ENCODE measurements at places on chromosomes 7 and 10.

GRCh38 chr7:2003931-2004812 lies 228.6 kb downstream of the MAD1L1 start:
- DNase-seq: peak; percentile 48

DNA sequence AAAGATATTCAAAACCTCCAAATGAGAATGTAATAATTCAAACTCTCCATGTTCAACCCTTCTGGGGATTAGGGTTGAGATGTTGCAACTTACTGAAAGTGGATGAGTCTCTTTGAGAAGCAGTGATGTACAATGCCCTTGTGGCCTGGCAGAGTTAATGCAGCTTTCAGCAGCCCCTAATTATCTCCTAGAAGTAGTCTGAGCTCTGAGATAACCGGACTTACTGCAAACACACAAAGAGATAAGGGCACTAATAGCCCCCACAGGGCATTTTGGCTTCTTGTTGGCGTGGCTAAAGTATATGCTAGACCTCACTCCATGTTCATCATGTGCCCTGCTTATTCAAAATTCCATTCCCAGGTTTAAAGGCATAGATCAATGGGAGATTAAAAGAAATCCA lies 404.7 kb downstream of the NEBL start:
- no peak for DNase-seq

DNA sequence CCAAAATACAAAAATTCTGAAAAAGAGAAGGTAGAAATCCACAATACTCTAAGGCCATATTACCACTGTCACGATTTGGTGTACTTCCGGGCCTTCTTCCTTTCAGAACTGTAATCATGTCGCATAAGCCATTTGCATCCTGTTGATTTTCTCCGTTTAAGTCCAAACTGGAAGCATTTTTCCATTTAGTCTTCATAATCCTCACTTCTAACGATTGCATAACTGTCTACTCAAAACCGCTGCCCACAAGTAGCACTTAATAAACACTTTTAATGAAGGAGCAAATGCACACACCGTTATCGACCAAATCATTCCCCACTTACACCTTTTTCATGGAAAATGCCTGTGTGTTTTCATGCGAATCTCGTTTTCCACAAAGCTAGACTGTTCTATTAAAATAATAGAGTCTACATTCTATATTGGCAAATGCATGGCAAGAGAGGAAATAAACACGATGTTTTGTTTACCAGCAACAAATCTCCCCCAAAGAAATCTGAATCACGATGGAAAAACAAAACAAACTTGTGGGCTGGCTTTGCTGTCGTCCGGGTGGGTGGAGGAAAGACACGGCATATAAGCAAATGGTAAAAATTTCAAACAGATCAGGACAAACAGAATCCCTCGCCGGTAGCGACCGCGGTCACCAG lies 1.0 kb downstream of the ATE1 start:
- DNase-seq: no peak

DNA sequence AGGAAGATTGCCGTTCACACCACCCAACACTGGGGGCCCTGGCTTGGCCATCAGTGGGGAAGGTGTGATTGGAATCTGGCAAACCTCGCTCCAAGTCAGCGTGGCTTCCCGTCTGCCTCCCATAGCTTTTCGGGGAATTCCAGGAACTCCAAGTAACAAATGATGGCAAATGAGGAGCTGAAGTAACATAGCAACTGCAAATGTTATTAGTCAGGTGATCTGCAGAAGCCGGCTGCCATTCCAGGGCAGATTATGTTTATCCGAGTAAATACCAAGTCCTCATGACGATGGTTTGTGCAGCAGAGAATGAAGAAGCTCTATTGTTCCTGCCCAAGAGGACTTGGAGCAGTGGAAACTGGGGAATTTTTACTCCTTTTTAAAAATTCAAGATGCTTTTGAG lies 270.5 kb upstream of the PODXL start:
- DNase-seq: no peak

GRCh38 chr7:73833251-73833919 lies 2.6 kb downstream of the CLDN4 start:
- DNase-seq: no peak

- no peak for DNase-seq
These were observed 3.0 kb upstream of the CYP2C18 start for GRCh38 chr10:94680544-94680943.

GRCh38 chr7:123641901-123642300 lies 13.8 kb upstream of the LMOD2 start:
- no peak for DNase-seq

DNA sequence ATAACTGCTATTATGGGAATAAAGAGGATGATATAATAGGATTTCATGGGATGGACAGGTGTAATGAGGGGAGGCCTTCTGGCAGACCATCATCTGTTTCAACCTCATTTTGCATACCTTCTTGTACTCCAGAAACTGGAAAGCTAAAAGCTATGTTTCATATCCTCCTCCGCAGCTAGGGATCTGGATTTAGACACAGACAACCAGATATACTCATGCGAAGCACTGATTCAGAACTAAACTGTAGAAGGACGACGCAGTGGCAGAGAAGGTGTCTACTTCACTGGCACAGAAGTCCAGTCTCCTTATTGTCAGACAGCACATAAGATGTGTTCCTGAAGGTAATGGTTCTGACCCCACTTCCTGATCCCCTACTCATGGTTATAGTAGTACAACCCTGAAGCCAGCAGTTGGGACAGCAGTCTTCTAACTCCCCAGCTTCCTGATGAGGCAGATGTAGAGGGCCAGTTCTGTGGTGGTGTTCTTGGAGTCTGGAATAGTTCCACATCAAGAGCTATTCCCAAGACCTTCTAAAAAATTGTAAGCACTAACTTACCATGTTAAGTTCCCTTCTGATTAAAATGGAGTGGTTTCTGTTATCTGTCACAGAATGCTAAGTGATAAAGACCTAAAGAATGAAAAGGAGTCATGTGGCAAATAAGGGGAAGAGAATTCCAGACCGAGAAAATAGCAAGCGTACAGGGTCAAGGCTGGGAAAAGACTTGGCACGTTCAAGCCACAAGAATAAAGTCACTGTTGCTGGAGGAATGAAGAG lies 550.3 kb downstream of the GRM8 start:
- no peak for DNase-seq

- no peak for DNase-seq
These were observed 305.1 kb downstream of the AUTS2 start for GRCh38 chr7:69903410-69903809.

GRCh38 chr10:30188101-30188500 lies 128.7 kb upstream of the JCAD start:
- no peak for DNase-seq

DNA sequence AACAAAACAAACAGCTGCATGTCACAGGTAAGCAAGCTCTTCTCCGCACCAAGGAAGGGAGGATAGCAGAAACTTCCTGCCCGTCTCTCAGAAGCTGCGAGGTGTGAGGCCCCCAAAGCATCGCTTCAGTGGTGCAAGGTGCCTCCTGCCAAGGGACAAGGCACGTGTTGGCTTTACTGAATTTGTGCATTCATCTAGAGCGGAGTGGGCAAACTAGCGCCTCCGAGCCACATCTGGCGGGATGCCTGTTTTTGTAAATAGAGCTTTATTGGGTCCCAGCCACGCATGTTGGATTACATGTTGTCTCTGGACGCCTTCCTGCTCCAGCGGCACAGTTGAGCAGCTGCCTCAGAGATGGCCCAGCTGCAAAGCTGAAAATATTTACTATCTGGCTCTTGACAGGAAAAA lies 27.7 kb downstream of the PHYH start:
- no peak for DNase-seq

DNA sequence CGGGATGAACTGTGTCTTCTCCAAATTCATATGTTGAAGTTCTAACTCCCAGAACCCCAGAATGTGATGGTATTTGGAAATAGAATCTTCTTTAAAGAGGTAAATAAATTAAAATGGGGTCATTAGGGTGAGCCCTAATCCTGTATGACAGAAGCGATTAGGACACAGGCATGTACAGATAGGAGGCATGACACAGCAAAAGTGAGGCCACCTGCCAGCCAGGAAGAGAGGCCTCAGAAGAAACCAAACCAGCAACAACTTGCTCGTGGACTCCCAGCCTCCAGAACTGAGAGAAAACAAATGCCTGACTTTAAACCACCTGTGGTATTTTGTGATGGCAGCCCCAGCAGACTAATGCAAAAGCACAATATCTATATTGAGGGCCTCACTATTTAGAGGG lies 214.3 kb downstream of the NEBL start:
- no peak for DNase-seq

DNA sequence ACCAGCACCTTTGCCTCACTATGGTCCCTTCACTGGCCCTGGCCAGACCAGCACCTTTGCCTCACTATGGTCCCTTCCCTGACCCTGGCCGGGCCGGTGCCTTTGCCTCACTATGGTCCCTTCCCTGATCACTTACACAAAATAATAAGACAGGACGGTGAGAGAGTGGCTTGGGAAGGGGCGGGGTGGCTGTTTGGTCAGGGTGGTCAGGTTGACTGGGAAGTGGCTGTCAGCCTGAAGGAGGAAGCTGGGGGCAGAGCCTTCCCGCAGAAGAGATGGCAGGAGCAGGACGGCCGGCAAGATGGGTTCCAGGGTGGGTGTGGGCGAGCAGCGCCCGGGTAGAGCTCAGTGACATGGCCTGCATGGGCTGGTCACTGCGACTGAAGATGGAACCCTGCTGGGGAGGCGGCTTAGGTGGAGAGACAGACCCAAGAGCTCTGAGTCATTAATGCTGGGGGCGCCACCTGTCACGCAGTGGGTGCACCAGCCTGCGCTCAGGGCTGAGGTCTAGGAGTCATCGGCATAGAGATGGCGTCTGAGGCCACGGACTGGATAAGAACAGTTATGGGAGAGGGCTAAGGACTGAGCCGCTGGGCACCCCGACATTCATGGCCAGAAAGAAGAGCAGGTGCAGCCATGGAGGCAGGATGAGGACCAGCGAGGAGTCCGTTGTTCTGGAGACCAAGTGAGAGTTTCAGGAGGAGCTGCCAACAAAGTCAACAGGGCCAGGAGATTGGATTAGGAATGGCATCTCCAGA lies 91.8 kb downstream of the CHST15 start:
- DNase-seq: no peak

GRCh38 chr7:50347693-50348092 lies 43.2 kb downstream of the IKZF1 start:
- no peak for DNase-seq

DNA sequence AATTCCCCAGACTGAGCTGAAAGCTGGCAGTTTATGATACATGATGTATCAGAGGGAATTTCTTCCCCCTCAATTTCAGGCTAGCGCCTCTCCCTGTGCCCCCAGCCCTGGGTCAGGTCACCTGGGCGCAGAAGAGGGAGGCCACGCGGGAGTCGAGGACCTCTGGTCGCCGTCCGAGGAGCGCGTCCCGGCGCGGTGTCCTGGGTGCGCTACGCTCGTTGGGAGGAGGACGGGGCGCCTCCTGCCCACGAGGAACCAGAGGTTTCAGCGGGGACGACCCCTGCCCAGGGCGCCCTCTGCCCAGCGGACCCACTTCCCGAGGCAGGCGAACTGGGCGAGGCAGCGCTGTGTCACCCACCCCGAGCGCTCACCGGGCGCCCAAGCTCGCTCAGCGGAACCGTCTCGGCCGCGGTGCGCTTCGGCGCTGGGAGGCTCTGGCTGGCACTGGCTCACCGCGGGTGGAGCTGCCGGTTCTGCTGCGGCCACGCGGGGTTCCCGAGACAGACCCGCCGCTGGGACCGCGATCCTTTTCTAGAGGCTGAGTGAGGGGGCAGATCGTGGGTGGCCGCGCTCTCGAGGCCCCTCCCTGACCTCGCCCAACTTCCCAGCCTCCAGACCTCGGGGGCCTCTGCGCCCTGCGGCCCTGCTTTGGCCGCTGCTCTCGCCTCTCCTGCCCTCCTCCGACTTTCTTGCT lies at the start of gene FAM237B:
FAM237B (minus strand) TSS at position 504 of the 694 bp plus-strand sequence. CDS start 1,556 bp downstream, outside the sequence.
- no peak for DNase-seq

DNA sequence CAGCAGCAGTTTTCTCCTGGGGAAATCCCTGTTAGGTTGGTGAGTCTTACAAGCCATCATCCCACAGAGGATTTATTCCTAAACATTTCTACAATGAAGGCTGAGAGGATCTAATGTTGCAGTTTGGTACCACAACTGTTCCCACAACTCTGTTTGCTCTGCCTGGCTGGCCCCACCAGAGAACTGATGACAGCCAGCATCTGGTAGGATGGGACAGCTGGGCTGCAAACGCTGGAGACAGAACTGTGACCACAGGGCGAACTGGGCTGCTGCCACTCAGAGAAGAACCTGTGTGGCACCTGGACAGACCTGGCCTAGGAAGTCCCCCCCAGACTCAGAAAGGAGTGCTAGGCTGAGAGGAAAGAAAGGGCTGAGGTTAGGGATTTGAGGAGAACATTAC lies 94.8 kb downstream of the CALN1 start:
- no peak for DNase-seq

DNA sequence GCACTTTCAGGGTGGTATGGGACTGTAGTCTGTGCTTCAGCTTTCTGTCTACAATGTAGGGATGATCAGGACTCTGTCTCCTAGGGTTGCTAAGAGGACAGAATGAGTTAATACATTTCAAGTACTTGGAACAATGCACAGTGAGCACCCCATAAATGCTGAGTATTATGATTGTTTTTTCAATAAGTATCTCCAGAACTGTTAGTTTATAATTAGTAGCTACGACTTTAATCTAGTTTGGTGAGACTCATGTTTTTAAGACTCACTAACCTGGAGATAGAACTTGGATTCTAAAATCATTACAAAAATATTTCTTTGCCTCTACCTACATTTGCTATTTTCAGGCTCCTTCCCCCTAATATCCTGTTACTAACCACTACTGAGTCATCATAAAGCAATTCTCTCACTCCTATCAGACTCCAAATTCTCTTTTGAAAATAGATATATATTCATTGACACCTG lies 95.3 kb downstream of the CPED1 start:
- no peak for DNase-seq

DNA sequence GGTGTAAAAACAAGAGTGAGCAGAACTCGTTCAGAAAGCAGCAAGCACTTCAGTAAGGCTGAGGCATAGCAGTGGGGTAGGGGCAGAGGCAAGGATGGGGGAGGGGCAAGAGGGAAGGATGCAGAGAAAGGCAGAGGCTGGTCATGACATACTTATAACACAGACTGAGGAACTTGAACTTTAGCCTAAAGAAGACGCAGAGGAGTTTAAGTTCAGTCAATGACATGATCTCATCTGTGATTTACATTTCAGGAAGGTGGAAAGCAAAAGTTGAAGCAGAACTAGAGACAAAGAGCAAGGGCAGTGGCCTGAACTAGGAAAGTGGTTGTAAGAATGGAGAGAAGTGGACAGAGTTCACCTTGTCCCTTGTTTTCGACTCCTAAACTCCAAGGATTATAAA lies 15.8 kb downstream of the MACC1 start:
- no peak for DNase-seq

DNA sequence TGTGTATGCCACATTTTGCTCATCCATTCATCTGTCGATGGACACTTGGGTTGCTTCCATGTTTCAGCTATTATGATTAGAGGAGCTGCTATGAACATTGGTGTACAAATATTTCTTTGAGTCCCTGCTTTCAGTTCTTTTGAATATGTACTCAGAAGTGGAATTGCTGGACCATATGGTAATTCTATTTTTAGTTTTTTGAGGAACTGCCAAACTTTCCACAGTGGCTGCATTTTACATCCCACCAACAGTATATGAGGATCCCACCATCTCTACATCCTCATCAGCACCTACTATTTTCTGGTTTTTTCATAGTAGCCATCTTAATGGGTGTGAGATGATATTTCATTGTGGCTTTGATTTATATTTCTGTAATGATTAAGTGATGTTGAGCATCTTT lies 44.7 kb upstream of the ZMIZ2 start:
- no peak for DNase-seq

- no peak for DNase-seq
These were observed 465.8 kb downstream of the ARL4A start for GRCh38 chr7:13153266-13153665.

- no peak for DNase-seq
These were observed 558.8 kb upstream of the GALNT17 start for GRCh38 chr7:70573071-70573661.

GRCh38 chr10:72320676-72321247 lies 34.0 kb downstream of the DNAJB12 start:
- peak; percentile 71 for DNase-seq
